Activated CD4-positive, alpha-beta memory T cell treated with anti-CD3 and anti-CD28 coated beads for 36 hours (primary cell): ENCODE measurements at places on chromosomes 5 and 9. TPM values are rescaled to one million over a fixed set of nuclear protein-coding genes. Genes with fewer than 3 reads are reported as not detected.

Gene ACTBL2
- total RNA-seq, result not detected

Gene SURF4
- 358 TPM for total RNA-seq

Gene MEGF10
- not detected for total RNA-seq

Gene F12
- total RNA-seq, result 5.1 TPM

Gene SPOCK1
- total RNA-seq, result not detected

Gene SPAAR
- total RNA-seq, result not detected

Gene EDIL3
- total RNA-seq, result not detected

Gene ANKRD31
- total RNA-seq, result 0.33 TPM

Gene FOXD4L5
- total RNA-seq, result not detected

Gene MRPS2
- total RNA-seq, result 42.7 TPM

Gene PJA2
- total RNA-seq, result 57.3 TPM

Gene S1PR3
- 1.4 TPM for total RNA-seq

Gene ARHGEF39
- total RNA-seq, result 28.2 TPM

Gene C9orf153
- total RNA-seq, result 0.26 TPM

DNA sequence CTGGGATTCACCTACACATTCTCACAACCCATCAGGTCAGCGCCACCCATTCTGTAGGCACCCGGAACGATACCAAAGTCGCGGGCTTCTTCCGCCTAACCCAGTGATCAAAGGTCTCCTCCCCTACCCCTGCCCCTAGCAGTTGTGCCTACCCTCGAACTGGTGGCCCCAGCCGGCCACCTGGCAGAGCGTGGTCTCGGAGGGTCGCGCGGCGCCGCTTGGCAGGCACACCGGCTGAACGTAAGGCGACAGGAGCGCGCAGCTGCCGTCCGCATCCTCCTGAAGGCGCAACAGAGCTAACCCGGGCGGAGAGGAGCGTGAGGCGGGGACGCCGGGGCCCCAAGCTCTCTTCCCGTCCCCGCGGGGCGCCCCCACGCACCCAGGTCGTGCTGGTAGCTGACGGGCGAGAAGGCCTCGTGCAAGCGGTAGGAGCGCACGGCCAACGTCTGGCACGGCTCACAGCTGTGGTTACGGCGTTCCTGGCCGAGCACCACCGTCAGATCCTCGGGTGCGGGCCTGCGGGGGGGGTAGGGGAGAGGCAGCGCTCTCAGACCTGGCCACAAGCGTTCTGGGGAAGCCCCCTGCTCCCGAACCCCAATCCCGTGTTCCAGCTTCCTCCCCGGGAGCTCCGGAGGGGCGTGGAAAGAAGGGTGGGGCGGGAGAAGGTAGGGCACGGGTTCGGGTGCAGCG is 2.8 kb upstream of the PFN3 start:
- H3K27ac ChIP-seq, result no peak overlapping the region
- H3K4me1 ChIP-seq, result peaks cover 22% of the 10 kb centered on the region
- peak overlapping the region; percentile 75 for H3K4me3 ChIP-seq

GRCh38 chr9:121619545-121620324 is 31.7 kb upstream of the DAB2IP start:
- H3K27ac ChIP-seq, result no peak overlapping the region
- no peak overlapping the region for H3K4me3 ChIP-seq
- no peaks in the 10 kb centered on the region for H3K36me3 ChIP-seq

- H3K4me3 ChIP-seq, result no peak overlapping the region
- H3K4me1 ChIP-seq, result peaks cover 4% of the 10 kb centered on the region
- no peak for DNase-seq
- H3K27ac ChIP-seq, result no peak overlapping the region
Observed at GRCh38 chr5:6485441-6485840, 36.8 kb downstream of the UBE2QL1 start.

GRCh38 chr5:56813302-56813701 is 2.0 kb upstream of the MAP3K1 start:
- peak overlapping the region; percentile 33 for H3K27ac ChIP-seq
- no peak overlapping the region for H3K4me3 ChIP-seq
- H3K36me3 ChIP-seq, result no peaks in the 10 kb centered on the region
- H3K27me3 ChIP-seq, result no peaks in the 10 kb centered on the region
- no peak for DNase-seq
- peaks cover 24% of the 10 kb centered on the region for H3K4me1 ChIP-seq

DNA sequence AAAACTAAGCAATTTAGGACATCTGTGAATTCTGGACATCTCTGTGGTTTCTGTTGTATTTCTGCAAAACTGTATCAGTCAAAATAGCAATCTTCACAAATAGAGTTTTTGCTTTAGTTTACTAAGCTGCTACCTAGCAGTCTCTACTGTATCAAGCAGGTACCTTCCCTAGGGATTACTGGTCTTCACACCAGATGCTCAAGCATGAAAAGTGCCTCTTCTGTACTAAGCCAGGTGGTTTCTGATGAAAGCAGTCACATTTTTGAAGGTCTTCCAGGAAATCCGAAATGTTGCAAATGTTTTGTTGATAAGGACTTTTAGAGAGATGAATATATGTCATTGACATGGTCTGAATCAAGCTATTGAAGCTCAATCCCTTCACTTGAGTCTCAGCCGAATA is 540.0 kb downstream of the KCTD16 start:
- no peaks in the 10 kb centered on the region for H3K36me3 ChIP-seq
- no peaks in the 10 kb centered on the region for H3K27me3 ChIP-seq
- DNase-seq, result no peak

DNA sequence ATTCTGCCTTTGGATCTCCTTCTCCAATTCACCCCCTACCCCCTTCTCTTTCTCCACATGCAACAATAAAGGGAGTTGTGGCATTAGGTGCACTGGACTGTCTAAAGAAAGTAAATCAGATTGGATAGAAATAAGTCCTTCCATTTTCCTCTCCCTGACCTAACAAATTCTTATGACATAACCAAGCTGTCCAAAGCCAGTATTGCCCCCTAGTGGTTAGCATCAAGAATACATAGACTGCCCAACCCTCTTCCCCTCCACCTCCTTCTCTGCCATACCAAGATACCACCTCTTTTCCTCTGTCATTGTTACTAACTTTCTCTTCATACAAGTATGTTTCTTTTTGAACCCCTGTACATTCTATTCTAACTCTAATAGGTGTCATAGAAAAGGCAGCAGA is 45.7 kb downstream of the PPARGC1B start:
- H3K4me1 ChIP-seq, result peaks cover 15% of the 10 kb centered on the region
- DNase-seq, result no peak
- no peak overlapping the region for H3K27ac ChIP-seq
- H3K27me3 ChIP-seq, result no peaks in the 10 kb centered on the region
- no peak overlapping the region for H3K4me3 ChIP-seq
- peaks cover 13% of the 10 kb centered on the region for H3K36me3 ChIP-seq

DNA sequence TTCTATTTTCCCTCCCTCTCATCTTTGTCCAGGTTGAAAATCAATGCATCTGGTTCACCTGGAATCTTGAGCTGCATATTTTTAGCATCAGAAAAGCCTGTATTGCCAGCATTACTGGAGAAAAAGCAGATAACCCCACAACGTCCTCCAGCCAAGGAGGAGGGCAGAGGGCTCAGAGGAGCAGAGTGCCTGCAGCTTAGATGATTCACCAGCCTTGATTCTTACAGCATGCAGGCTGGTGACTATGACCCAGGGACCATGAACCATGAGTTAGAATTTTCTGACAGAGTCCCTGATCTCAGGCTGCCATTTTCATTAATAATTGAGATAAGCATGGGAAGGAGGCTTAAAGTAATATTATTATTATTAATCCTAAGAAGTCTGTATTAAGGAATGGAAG is 278.2 kb downstream of the BRINP1 start:
- no peaks in the 10 kb centered on the region for H3K27me3 ChIP-seq
- no peak overlapping the region for H3K4me3 ChIP-seq
- H3K27ac ChIP-seq, result no peak overlapping the region
- no peaks in the 10 kb centered on the region for H3K36me3 ChIP-seq

GRCh38 chr9:1173211-1173610 is 123.1 kb downstream of the DMRT2 start:
- peaks cover 2% of the 10 kb centered on the region for H3K27me3 ChIP-seq
- no peak overlapping the region for H3K4me3 ChIP-seq
- H3K4me1 ChIP-seq, result no peaks in the 10 kb centered on the region

GRCh38 chr5:150125334-150125733 is 30.3 kb downstream of the PDGFRB start:
- H3K36me3 ChIP-seq, result no peaks in the 10 kb centered on the region
- H3K4me3 ChIP-seq, result no peak overlapping the region
- H3K4me1 ChIP-seq, result no peaks in the 10 kb centered on the region
- H3K27me3 ChIP-seq, result no peaks in the 10 kb centered on the region
- no peak overlapping the region for H3K27ac ChIP-seq

GRCh38 chr5:151925340-151925739 is 689 bp upstream of the GLRA1 start:
- H3K27me3 ChIP-seq, result peaks cover 27% of the 10 kb centered on the region
- no peak overlapping the region for H3K4me3 ChIP-seq
- H3K4me1 ChIP-seq, result no peaks in the 10 kb centered on the region
- no peak for DNase-seq
- H3K27ac ChIP-seq, result no peak overlapping the region
- no peaks in the 10 kb centered on the region for H3K36me3 ChIP-seq

- H3K4me1 ChIP-seq, result peaks cover 11% of the 10 kb centered on the region
- H3K36me3 ChIP-seq, result peaks cover 1% of the 10 kb centered on the region
- no peak overlapping the region for H3K27ac ChIP-seq
- H3K4me3 ChIP-seq, result no peak overlapping the region
- no peaks in the 10 kb centered on the region for H3K27me3 ChIP-seq
Observed at GRCh38 chr5:55520117-55520839, 14.5 kb downstream of the PLPP1 start.

GRCh38 chr5:135741040-135741439 is 93.4 kb upstream of the SLC25A48 start:
- no peak overlapping the region for H3K4me3 ChIP-seq
- no peaks in the 10 kb centered on the region for H3K36me3 ChIP-seq
- DNase-seq, result no peak
- no peak overlapping the region for H3K27ac ChIP-seq
- no peaks in the 10 kb centered on the region for H3K4me1 ChIP-seq
- peaks cover 2% of the 10 kb centered on the region for H3K27me3 ChIP-seq

- DNase-seq, result no peak
- peaks cover 13% of the 10 kb centered on the region for H3K4me1 ChIP-seq
- H3K27ac ChIP-seq, result no peak overlapping the region
- peaks cover 1% of the 10 kb centered on the region for H3K27me3 ChIP-seq
- H3K36me3 ChIP-seq, result peaks cover 6% of the 10 kb centered on the region
Observed at GRCh38 chr5:174999581-174999980, 275.2 kb downstream of the MSX2 start.

GRCh38 chr5:1067141-1068121 is 44.4 kb downstream of the SLC12A7 start:
- no peaks in the 10 kb centered on the region for H3K36me3 ChIP-seq
- H3K27me3 ChIP-seq, result no peaks in the 10 kb centered on the region
- DNase-seq, result no peak

DNA sequence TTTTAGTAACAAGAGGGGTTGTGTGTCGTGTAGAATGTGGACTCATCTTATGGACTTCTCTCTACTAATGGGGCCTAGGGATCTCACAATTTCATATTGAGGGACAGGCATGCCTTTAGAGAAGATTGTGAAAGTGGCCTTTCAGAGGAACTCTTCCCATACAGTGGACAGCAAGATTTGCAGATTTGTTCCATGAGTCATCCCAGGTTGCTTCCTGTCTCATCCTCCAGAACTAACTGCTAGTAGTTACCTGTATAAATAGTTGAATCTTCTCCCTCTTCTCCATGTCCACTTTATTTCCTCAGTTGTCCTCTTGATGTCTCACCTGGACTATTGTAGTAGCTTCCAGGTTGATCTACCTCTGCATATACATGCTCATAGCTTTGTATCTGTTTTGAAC is 997.5 kb upstream of the CTNND2 start:
- H3K27ac ChIP-seq, result no peak overlapping the region
- H3K27me3 ChIP-seq, result no peaks in the 10 kb centered on the region
- H3K4me1 ChIP-seq, result no peaks in the 10 kb centered on the region
- no peaks in the 10 kb centered on the region for H3K36me3 ChIP-seq
- DNase-seq, result no peak
